ENCODE measurements at places on chromosomes 1 and 21. TPM values are rescaled to one million over a fixed set of nuclear protein-coding genes. Genes with fewer than 3 reads are reported as not detected.

GRCh38 chr1:161258439-161259344 is at the start of gene PCP4L1:
TSS of gene PCP4L1 (plus strand) at chr1:161258745. CDS start at chr1:161258975, 230 bp downstream.
- no peak for DNase-seq

DNA sequence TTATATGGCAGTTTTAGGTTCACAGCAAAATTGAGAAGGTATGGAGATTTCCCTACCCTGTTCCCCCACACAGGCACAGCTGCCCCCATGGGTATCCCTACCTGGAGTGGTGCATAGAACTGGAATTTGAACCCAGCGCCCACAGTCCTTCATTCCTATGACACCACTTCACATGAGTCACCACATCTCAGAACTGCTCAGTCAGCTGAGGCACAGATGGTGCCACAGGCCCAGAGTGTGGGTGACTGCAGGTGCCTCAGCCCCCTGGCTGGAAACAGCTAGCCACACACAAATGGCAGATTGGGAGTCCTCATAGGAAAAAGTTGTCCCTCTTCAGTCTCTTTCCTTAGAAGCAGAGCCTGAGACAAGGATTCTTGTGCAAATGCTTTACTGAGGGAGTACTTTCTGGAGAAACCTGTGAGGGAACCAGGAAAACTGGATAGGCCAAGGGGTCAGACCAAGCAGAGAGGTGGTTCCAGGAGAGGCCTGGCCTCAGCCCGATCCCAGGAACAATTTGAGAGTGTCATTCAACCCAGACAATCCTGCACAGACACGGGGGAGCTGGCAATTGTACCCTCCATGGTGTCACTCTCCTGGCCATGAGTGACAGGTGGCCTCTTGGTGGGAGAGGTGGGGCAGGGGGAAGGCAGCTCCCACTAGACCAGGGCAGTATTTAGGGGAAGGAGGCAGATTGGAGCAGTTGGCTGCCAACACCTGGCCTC is 6.9 kb downstream of the PLA2G2D start:
- no peak for DNase-seq

DNA sequence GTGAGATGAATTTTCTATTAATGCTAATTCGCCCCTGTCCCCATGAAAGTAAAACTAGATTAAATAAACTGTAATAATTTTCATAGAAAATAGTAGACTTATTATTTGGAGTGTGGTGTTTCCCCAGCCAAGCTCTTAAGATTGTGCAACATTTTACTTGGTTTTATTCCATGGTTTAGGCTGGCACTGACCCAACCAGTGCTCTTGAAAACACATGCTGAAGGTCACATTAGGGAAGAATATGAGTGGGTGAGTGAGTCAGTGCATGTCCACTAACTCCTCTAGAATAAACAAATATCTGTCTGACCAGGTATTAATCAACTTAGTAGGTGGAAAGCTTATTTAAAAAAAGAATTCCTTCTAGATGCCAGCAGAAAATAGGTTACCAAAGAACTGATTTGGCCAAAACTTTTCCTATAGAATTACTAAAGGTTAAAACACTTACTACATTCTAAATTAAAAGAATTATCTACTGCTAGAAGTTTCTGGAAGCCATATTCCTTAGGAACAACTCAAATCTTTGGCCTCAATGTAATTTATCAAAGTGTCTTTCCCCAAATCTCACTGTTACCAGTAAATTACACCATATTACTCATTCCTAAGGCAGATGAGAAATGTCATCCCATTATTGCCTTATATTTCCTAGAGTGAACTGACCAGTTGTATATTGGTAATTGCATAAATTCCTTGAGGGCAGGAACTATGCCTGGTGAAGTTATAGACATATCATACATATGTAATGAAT is 89.7 kb upstream of the RGS1 start:
- DNase-seq: no peak

- no peak for DNase-seq
Measured at GRCh38 chr1:42592811-42593210, 65.4 kb upstream of the PPIH start.

DNA sequence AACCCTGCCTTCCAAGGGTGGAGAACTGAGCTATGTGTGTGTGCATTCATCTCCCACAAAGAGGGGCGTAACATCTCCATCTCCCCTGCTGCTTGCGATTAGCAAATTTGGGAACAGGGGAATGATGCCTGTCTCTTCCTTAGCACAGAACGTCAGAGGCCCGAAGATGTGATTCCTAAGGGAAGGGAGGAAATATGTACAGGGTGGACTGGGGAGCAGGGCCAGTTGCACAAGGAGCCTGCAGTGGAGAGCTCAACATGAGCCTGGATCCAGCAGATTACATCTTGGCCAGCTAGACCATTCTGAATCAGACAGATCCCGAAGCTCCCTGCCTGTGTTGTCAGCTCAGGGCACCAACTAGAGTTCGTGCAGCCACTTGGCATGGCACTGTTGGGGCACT is 118.1 kb downstream of the NGF start:
- no peak for DNase-seq

- no peak for DNase-seq
Measured at GRCh38 chr1:88286716-88287115, 397.4 kb upstream of the PKN2 start.

GRCh38 chr21:17931080-17931479 is 111.9 kb upstream of the C21orf91 start:
- no peak for DNase-seq

DNA sequence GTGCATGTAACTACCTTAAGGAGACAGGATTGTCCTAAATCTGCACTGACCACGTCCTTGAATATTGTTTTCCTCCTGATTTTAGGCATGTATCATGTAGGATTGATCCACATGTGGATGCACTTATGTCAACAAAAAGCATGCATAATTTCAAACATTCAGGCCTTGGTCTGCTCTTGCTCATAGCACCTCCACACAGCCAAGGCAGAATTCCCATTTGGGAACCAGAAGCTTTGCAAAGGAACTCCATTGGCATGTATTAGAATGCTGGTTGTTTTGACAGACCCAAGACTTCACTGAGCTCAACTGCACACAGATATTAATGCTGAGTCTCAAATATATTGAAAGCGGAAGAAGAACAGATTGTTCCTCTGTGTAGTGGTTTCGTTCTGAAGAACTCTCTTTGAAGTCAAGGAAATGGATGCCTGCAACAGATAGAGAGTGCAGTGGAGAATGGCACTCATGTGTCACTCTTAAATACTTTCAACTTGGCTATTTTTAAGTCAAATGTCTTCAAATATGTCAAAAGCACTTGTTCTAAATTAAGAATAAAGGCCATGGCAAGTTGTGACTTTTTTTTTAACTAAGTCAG is 387.6 kb downstream of the LTN1 start:
- no peak for DNase-seq

DNA sequence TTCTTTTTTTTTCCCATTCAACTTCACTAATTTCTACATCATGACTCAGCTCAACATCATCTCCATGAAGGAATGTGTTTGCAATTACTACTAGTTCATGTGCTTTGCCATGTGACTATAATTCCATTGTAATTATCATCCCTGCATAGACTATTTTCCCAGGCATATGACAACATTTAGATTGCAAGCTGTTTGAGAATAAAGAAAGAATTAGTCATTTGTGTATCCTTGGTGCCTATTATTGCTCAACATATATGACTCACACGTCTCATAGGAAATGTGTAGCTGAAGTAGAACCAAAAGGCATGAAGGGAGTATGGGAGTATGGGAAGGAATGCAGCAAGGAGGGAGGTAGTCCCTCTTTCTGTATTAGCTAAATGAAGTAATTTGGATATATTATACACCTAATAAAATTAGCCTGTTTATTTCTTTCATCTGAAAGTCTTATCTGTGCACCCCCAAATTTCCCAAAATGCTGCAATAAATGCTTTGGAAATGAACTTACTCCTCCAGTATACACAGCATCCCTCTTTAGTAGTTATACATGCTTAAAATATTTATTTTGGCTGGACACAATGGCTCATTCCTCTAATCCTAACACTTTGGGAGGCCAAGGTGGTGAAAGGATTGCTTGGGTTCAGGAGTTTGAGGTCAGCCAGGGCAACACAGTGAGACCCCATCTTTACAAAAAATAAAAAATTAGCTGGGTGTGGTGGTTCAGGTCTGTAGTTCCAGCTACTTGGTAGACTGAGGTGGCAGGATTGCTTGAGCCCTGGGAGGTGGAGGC is 316.9 kb upstream of the ADGRL4 start:
- DNase-seq: no peak

- no peak for DNase-seq
Measured at GRCh38 chr1:54804471-54805132, 3.5 kb upstream of the TTC22 start.

DNA sequence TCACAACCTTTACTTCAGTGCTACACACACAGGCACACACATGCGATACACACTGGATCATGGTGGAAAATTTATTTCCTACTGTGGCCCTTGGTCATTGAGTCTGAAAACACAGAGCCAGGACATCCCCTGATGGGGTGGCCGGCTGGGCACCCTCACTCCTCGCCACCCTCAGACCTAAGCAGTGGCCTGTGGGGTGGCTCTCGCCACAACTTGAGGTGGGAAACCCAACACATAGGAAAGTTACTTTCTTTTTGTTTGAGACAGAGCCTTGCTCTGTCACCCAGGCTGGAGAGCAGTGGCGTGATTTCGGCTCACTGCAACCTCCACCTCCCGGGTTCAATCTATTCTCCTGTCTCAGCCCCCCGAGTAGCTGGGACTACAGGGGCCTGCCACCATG is 19.4 kb downstream of the CRYAA start:
- DNase-seq: peak; percentile 10

DNA sequence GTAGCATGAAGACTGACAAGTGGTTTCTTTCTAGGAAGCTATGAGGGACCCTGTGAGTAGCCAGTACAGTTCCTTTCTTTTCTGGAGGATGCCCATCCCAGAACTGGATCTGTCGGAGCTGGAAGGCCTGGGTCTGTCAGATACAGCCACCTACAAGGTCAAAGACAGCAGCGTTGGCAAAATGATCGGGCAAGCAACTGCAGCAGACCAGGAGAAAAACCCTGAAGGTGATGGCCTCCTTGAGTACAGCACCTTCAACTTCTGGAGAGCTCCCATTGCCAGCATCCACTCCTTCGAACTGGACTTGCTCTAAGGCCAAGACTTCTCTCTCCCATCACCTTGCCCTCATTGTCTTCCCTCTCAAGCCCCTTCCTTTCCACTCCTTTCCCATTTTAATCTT is 3.4 kb upstream of the GABPB2 start:
- DNase-seq: no peak

DNA sequence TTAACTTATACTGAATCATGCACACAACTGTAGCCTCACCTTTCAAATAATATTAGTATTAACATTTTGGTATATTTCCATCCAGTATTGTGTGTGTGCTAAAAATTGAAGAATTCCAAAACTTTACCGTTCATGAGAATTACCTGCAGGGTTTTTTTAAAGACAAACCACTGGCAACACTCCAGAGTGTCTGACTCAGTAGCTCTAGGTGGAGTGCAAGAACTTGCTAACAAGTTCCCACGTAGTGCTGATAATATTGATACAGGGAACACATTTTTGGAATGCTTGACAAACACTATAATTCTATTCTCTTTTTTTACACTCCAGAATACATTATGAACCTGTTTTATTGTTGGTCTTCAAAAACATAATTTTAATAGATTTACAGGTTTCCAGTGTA is 27.7 kb upstream of the SLC5A9 start:
- no peak for DNase-seq

DNA sequence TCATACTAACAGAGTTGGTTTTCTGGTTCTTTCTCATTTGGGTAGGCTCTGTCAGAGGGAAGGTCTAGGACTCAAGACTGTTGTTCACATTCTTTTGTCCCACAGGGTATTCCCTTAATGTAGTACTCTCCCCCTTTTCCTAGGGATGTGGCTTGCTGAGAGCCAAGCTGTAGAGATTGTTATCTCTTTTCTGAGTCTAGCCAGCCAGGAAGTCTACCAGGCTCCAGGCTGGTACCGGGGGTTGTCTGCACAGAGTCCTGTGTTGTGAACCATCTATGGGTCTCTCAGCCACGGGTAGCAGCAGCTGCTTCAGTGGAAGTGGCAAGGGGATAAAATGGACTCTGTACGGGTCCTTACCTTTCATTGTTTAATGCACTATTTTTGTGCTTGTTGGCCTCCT is 226.4 kb downstream of the LBR start:
- no peak for DNase-seq

DNA sequence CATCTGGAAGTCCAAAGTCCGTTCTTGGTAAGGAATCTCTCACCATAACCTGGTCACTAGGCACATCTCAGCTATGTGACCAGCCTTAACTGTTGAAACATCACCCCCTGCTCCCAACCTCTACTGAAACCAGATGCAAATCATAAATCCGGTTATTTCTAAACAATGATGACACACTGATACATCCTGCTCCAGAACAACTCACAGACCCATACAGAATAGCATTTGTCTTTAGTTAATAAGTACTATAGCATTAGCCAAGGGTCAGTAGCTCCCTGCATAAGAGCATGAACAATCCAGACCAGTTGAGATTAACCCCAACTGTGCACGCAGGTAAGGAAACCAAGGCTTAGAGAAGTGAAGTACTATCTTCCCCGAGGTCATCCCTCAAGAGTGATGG is 38.0 kb upstream of the KCTD3 start:
- no peak for DNase-seq

DNA sequence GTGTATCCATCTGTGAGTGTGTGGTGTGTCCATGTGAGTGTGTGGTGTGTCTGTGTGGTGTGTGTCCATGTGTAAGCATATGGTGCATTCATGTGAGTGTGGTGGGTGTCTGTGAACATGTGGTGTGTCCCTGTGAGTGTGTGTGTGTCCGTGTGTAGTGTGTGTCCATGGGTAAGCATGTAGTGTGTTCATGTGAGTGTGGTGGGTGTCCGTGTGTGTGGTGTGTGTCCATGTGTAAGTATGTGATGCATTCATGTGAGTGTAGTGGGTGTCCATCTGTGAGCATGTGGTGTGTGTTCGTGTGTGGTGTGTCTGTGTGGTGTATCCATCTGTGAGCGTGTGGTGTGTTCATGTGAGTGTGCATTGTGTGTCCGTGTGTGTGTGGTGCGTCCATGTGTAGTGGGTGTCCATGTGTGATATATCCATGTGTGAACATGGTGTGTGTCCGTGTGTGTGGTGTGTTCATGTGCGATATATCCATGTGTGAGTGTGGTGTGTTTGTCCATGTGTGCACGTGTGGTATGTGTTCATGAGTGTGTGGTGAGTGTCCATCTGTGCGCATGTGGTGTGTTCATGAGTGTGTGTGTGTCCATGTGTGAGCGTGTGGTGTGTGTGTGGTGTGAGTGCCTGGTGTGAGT is 12.3 kb downstream of the SLC19A1 start:
- DNase-seq: no peak

WNT3A gene
- not detected for total RNA-seq

PTPRC gene
- total RNA-seq: not detected

GJC2 gene
- total RNA-seq: 2.5 TPM
